HCT116 (cell line): ENCODE measurements at places on chromosomes 11 and 22.

GRCh38 chr11:117476531-117477142 is 149.0 kb downstream of the CEP164 start:
- no peaks in the 10 kb centered on the region for H3K36me3 ChIP-seq
- no peaks in the 10 kb centered on the region for H3K4me1 ChIP-seq
- no peak overlapping the region for H3K27ac ChIP-seq
- DNase-seq, result no peak

DNA sequence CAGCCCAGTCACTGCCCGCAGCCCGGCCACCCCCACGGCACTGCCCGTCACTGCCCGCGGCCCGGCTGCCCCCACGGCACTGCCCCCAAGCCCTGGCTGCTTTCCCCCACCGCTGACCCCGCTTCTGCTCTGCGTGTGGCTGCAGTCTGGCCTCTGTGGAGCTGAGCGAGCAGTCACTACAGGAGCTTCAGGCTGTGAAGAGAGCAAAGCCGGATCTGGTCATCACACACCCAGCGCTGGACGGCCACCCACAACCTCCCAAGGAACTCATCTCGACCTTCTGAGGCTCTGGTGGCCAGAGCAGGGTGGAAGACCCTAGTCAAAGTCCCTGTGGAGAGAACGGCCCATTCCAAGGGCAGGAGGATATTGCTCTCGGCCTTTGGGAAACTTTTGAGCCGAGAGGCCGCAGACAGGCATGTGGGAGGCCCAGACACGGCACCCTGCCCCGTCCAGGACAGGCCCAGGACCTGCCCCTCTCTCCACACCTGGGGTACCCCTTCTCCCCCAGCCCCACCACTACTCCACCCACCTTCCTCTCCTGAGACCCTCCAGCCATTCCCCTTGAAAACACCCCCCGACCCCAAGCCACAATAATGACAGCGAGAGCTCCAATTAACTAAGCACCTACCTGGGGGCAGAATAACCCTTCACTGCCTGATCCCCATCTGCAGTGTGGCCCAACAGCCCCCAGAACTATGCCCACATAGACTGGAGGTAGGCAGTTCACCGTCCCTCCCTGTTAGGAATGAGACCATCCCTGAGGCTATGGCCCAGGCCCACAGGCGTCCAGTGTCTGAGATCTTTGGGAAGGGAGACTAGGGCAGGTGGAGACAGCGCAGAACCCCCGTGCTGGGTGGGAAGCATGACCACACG is 3.7 kb upstream of the PGGHG start:
- no peaks in the 10 kb centered on the region for H3K27me3 ChIP-seq
- H3K4me1 ChIP-seq, result peaks cover 28% of the 10 kb centered on the region

DNA sequence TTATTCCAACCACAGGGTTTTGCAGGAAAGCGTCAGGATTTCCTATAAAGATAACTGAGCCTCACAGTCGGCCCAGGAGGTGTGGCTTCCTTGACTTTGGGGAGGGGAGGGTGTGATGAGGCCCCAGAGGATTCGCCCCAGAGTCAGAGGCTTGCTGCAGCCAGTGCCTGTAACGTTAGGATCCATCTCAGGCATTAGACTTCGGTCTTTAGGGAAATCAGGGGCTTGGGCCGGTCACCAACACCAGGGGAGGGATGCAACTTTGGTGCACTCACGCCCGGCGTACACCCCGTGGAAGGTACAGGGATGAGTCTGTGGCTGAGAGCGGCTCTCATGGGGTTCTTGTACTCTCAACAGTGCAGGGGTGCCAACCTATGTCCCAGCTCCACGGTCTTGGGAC is 5.7 kb upstream of the ANO1 start:
- H3K36me3 ChIP-seq, result no peaks in the 10 kb centered on the region
- H3K4me1 ChIP-seq, result peaks cover 23% of the 10 kb centered on the region
- H3K27ac ChIP-seq, result no peak overlapping the region
- no peak overlapping the region for H3K4me3 ChIP-seq
- DNase-seq, result no peak
- H3K27me3 ChIP-seq, result no peaks in the 10 kb centered on the region

DNA sequence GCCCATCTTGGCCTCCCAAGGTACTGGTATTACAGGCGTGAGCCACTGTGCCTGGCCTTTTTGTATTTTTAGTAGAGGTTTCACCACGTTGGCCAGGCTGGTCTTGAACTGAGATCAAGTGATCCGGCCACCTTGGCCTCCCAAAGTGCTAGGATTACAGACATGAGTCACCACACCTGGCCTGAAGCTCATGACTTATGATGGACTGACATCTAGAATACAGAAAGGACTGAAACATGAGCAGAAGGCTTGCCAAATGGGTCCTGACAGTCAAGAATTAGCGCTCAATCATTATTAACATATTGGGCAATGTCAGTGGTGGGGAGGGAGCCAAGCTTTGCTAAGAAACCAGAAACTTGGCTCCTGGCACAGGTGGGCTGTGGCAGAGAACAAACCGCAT is 5.0 kb downstream of the FADS1 start:
- H3K27me3 ChIP-seq, result no peaks in the 10 kb centered on the region
- H3K36me3 ChIP-seq, result peaks cover 16% of the 10 kb centered on the region
- DNase-seq, result no peak
- peaks cover 4% of the 10 kb centered on the region; the same call in 1 of the 2 replicates for H3K4me1 ChIP-seq
- H3K27ac ChIP-seq, result no peak overlapping the region
- no peak overlapping the region for H3K4me3 ChIP-seq

GRCh38 chr11:110093407-110094297 is 460 bp downstream of the ZC3H12C start:
- H3K27me3 ChIP-seq, result no peaks in the 10 kb centered on the region
- no peaks in the 10 kb centered on the region for H3K36me3 ChIP-seq
- H3K27ac ChIP-seq, result peak overlapping the region; percentile 89
- H3K4me1 ChIP-seq, result peaks cover 36% of the 10 kb centered on the region
